Gastroesophageal sphincter (tissue), 4 donors: ENCODE measurements at places on chromosomes 7 and 10. TPM values are rescaled to one million over a fixed set of nuclear protein-coding genes. Genes with fewer than 3 reads are reported as not detected.

DNA sequence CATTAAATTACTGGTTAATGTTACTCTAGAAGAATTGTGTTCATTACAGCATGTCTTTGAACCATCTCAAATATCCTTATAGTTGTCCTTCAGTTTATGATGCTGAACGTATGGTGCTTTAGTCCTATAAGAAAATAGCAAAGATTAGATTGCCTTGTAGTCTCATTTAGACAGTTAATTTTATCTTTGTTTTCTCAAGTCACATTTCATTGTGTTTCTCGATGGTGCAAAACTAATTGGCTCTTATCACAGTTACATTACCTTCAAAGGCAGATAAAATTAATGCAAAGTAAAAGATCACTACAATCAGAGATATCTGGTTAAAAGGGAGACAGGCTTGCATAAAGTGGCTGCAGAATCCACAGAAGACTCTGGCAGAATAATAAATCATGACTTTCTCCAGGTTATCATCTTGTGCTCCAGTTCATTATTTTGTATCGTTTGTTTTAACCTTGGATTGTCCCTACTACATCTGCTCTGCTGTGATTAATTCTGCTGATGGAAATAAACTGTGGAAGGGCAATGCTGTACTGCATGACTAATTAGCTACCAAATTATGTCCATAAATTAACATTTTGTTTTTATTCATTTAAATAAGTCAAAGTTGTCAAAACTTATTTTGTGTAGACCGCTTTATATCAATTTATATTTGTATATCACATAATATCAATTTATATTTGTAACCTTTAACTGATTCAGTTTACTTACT lies 24.2 kb downstream of the PRPS1L1 start:
- no peak for ATAC-seq

- peak; percentile 92 for ATAC-seq
Measured at GRCh38 chr10:110671788-110672579, 27.8 kb downstream of the RBM20 start.

- ATAC-seq = no peak
Measured at GRCh38 chr10:108782411-108782810, 1140.9 kb downstream of the XPNPEP1 start.

DNA sequence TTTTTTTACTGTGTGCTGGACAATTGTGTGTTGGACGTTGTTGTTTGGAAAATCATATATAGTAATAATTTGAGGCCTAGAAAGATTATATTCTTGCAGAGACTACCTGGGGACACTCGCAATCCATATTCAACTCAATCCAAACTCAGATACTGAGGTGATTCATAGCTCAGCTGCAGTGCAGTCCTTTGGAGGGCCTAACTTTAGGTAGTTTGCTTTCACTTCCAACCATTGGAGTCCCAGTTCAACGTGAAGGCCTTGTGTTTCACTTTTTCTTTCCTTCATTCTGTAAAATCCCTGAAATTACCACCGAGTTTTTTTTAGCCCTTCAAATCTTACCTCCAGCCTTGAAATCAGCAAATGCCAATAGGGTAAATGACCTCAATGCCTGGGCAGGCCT lies 32.3 kb downstream of the ATRNL1 start:
- ATAC-seq = no peak

- ATAC-seq = no peak
Measured at GRCh38 chr10:71067098-71067740, 145.2 kb upstream of the UNC5B start.

Gene C10orf62
- not detected for total RNA-seq

Gene LRRC18
- total RNA-seq = not detected
